ENCODE measurements at places on chromosomes 12 and 14. TPM values are rescaled to one million over a fixed set of nuclear protein-coding genes. Genes with fewer than 3 reads are reported as not detected.

C14orf132 gene
- polyA plus RNA-seq, result 28.5 TPM

TAS2R13 gene
- 0.59 TPM for polyA plus RNA-seq

SLC17A8 gene
- 3.8 TPM for polyA plus RNA-seq

PPP4R3A gene
- polyA plus RNA-seq, result 122 TPM

ASCL1 gene
- 2.8 TPM for polyA plus RNA-seq

C12orf54 gene
- 1.7 TPM for polyA plus RNA-seq

MYO1H gene
- polyA plus RNA-seq, result 0.27 TPM

IRAK3 gene
- 38.7 TPM for polyA plus RNA-seq

DNA sequence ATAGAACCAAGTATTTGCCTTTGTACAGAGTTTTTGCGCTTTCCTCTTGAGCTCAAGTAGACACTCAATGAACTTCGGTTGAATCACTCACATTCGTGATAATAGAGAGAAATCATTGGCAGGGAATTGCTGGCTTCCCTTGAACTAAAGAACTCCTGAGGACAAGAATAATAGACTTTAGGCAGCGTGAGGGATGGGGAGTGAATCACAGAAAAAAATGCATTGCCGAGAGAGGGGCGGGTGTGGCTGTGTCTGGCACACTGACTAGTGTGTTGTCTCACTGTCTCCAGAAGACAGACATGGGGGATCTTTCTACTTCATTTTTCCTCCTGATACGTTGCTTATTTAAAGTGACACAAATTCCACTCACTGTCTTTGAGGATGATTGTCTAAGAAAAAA, 805.2 kb downstream of the BCL11B start:
- no peak for DNase-seq

GRCh38 chr12:123227581-123228258, 5.2 kb downstream of the MPHOSPH9 start:
- DNase-seq, result no peak

DNA sequence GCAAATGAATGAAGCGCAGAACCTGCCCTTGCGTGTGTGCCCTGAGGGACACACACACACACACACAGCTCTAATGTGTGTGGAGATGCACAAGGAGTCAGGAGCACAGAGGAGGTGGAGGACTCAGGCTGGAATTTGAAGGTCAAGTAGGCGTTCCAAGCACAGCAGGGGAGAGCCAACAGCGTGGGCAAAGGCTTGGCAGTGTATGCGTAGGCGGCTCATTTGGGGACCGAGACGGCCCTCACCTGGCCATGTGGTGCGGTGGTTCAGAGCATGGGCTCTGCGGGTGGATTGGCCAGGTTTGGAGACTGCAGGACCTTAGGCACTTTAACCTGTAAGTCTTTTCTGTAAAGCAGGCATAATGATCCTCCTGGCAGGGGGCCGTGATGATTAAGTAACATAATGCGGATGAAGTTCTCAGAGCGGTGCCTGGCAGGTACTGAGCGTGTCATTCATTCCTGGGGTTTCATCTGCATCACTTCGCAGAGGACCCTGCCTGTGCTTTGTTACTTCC, 69.5 kb upstream of the SLC24A4 start:
- DNase-seq, result no peak

DNA sequence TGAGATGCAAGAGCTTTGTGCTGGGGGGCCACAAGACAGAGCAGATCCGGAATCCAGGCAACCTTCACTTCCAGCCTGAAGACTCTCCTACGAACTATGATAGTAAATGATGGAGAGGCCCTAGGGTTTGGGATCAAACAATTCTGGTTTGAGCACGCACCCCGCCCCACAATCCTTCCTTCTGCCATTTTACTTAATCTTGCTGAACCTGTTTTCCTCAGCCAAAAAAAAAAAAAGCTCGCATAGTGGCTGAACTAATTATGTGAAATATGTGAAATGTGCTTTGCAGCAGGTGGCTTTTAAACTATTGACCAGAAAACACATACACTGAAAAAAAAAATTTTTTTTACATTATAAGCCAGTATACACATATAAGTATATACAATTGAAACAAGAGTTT, 667 bp upstream of the ITFG2 start:
- DNase-seq, result no peak

- no peak for DNase-seq
Observed at GRCh38 chr12:84036912-84037311, 875.7 kb downstream of the SLC6A15 start.

DNA sequence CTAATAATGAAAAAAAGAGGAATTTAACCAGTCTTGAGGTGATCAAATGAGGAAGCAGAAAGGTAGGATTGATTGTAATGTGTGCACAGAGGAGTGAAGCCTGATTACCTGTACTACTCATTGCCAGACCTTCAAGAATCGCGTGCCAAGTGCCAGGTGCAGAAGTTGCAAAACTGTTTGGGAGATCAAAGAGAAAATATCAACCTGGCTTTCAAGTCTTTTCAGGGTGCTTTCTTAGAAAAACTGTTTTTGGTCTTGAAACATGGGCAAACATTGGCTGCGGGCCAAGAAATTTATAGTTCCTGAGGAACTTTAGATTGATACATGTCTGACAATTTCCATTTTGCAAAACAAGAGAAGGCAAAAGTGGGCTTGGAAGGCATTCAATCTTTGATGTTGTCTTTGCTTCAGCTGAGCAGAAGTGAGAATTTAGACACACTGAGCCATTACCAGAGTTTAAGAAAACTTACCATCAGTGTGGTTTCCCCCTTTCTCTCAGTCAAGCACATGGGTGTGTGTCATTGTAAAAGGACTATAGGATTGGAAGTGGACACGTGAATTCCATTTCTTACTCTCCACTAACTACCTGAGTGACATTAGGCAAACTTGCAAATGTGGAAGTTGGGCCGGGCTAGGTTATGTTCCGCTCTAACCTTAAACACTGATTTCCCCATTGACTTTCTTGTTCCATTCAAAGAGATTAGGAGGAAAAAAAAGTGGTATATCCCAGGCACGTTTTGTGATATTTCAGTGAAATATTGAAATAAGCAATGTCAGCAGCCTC, 486.2 kb downstream of the DIO2 start:
- no peak for DNase-seq

GRCh38 chr12:90618586-90618985, 336.4 kb downstream of the CCER1 start:
- no peak for DNase-seq

GRCh38 chr14:30966415-30967363, 58.8 kb upstream of the AP4S1 start:
- no peak for DNase-seq

DNA sequence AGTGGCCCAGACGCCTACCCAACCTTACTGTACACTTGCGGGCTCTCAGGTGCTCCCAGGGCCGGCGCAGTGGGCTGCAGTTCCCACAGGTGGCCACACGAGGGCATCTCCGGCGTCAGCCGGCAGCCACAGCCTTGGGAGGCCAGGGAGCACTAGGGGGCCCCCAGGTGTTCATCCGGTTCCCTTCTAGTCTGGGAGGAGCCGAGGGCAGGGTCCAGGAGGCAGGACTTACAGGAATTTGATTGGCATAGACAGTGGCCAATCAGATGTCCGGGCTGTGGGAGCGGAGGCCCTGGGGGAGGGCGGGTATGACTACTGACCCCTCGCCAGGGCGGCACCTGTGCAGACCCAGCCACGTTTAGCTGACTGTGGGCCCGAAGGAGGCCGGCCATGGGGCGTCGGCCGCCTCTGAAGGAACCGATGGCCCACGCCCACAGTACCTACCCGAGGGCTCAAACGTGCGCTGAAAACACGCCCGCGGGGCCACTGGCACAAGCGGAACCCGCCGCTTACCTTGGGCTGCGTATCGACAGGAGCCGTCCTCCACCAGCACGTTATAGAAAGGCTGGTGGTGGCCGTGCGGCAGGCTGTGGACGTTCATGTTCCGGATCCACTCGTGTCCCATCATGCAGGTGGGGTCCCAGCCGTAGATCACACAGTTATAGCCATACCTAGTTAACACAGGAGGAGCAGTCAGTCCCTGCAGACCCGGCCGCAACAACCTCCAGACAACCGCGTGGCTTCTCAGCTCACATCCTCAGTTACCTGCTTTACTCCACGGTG, 34.8 kb downstream of the FBXO21 start:
- no peak for DNase-seq

DNA sequence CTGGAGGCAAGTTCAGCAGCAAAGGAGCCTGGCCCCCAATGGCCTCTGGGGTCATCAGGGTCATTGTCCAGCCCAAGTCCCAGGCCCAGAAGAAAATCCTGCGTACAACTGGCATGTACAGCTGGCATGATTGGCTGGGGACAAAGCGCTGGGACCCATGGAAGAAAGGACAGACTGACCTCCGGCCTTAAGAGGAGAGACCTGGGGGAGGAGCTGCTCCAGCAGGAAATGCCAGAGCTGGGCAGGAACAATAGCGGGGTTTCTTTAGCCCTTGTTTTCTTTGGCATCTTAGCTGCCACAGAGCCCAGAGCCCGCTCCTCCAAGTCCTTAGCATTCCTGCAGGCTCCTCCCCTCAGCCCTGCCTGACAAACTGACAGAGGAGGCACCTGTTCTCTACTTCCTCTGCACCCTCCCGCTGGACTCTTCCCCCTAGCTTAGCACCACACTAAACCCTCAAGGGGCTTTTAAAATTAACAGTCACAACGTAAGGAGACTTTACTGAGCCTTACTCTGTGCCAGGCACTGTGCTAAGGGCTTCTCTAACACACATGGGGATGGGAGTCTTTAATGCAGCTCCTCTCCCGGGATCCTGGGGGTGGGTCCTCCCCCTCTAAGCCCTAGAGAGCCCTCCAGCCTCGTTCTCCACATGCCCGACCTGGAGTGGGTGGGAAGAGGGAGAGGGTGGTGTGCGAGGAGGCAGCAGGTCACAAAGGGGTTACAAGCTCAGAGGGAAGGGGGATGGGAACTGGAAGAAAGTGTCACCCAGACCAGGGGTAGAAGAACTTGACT, 1.8 kb upstream of the AQP5 start:
- DNase-seq, result peak; percentile 73

All from left lung (tissue), 14 donors.